ENCODE measurements at places on chromosomes 16 and 17.

- DNase-seq: no peak
Measured at GRCh38 chr17:50270435-50271362, 3.6 kb upstream of the TMEM92 start.

- peak; percentile 23 for DNase-seq
Measured at GRCh38 chr17:56244268-56244890, 91.1 kb downstream of the ANKFN1 start.

DNA sequence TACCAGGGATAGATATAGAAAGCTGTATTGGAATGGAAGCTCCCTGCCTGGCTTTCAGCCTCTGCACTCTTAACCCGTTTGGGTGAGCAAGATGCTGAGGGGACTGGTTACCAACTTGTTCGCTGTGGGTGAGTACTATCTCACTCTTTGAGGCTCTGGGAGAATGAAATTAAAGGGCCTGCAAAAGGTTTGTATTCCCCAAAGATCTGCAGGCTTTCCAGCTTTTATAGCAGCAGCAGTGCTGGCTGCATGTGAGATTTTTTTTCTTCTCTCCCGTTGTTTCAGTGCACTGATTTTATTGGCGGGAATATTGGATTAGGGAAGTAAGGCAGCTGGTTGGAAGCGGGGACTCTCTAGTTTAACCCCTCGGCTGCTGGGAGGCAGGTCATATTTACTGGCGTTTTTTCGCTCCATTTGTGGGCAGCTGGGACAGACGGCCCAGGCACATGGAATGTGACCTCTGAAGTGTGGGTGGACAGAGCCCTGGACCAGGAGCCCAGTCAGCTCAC is 30.9 kb downstream of the C17orf75 start:
- DNase-seq: no peak

DNA sequence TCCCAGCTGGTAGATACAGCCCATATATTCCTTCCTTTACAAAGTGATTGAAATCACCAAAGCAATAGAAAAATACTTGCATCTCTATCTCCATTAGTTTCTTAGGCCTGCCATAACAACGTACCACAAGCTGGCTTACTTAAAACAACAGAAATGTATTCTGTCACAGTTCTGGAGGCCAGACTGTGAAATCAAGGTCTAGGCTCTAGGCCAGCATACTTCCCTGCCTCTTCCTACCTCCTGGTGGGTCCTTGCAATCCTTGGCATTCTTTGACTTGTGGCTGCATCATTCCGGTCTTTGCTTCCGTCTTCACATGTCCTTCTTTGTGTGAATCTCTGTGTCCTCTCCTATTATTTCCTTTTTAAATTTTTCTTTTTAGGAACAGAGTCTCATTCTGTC is 62.5 kb downstream of the ERCC4 start:
- no peak for DNase-seq

GRCh38 chr17:16443511-16444257 is 28.3 kb downstream of the TRPV2 start:
- peak; percentile 59 for DNase-seq
